ENCODE measurements at places on chromosomes 6 and 20.

DNA sequence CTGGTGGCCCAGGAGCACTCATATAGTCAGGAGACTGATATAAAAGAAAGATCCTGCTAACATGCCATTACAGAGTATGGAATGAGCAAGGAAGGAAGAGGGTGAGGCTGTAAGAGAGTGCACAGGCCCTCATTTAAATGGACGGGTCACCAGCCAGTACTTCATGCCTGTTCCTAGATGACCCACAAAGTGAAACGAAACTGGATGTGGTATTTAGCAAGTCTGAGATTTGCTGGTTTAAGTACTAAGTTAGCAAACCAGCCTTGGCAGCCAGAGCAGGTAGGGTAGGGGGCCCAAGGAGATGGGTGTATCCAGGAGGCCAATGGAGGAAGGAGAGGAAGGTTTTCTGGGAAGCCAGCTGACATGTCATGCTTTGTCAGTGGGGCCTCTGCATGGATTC, 15.9 kb downstream of the NT5E start:
- DNase-seq: no peak

DNA sequence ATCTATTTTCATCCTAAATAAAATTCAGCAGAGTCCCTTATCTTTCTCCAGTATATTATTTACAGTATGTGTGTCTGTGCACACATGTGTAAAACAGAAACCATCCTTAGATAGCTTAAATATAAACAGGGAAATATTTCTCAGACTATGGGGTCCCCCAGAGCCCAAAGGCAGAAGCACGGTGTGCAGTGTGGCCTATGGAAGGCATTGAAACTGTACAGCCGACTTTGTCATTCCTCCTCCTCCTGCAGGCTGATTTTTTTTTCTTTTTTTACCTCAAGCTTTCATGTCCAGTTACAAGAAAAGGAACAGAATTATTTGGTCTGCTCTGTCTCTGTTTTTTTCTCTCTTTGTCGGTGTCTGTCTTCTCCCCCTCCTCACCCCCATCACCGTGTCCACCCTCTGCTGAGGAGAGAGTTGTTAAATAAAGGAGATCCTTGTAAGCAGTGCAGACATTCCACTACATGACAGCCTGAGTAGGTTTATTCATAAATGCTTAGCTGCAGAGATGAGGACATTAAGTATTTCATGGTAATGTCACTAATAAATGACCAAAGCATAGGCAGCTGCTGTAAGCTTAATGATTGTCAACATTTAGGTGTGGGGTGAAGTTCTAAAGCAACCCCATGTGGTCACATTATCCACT, 31.8 kb upstream of the SLC35D3 start:
- DNase-seq: no peak

GRCh38 chr20:25364180-25364788, 26.4 kb downstream of the ABHD12 start:
- DNase-seq: no peak

GRCh38 chr20:51540580-51540979, 1.9 kb downstream of the NFATC2 start:
- DNase-seq: no peak

DNA sequence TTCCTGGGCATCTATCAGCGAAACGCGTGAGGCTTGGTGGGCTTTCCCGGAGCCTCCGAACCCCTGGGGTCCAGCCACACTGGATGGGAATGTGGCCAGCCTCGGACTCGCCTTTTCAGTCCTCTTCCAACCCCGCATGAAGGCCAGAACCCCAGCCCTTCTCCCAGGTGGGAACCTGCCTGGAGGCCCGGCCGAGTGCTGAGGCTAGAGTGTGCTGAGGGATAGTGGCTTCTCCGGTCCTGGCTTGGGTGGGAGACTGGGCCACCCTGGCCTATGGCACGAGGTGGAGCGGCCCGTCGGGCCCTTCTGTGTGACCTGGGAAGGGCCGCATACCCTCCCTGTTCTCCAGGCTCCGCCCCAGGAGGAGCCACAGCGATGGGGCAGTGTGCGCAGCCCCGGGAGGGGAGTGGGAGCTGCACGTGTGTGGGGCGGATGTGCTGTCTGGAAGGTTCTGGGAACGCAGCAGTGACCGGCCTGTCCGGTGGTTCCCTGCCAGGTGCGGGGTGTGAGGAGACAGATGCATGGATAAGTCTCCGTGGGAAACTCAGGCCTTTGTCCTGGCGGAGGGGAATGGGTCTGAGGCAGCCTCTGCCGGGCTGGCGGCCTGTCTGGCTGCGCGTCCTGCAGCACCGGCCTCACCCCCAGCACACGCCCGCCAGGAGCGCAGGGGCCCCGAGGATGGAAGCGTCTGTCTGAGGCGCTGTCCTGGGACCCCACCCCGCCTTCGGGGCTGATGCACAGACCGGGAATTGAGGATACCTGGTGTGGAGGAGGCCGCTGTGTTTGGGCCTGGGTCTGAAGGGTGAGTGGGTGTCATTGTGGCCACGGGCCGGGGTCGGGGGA, 1.1 kb upstream of the BHLHE23 start:
- no peak for DNase-seq

- DNase-seq: no peak
Measured at GRCh38 chr6:133099573-133099972, 141.6 kb upstream of the EYA4 start.

GRCh38 chr20:13877793-13878192, 93.0 kb downstream of the NDUFAF5 start:
- no peak for DNase-seq
